Stimulated activated CD4-positive, alpha-beta T cell treated with anti-CD3 and anti-CD28 coated beads, Interleukin-15, amount 100 ng/mL, for 1 hour (primary cell): ENCODE measurements at places on chromosomes 2 and 18.

DNA sequence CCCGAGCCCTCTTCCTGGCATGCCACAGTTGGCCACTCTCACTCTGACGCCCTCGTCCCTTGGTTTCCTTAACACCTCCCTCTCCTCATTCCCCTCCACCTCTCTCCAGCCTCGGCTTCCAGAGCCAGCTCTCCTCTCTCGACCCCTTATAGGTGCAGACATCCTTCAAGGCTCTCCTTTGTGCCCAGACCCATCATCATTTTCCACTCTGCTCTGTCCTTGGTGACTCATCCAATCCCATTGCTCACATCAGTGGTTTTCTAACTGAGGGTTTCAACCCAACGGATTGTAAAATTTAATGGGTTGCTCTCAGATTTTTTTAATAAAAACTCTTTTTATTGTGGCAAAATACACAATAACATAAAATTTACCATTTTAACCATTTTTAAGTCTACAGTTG, 6.2 kb downstream of the ST8SIA5 start:
- no peak for DNase-seq

DNA sequence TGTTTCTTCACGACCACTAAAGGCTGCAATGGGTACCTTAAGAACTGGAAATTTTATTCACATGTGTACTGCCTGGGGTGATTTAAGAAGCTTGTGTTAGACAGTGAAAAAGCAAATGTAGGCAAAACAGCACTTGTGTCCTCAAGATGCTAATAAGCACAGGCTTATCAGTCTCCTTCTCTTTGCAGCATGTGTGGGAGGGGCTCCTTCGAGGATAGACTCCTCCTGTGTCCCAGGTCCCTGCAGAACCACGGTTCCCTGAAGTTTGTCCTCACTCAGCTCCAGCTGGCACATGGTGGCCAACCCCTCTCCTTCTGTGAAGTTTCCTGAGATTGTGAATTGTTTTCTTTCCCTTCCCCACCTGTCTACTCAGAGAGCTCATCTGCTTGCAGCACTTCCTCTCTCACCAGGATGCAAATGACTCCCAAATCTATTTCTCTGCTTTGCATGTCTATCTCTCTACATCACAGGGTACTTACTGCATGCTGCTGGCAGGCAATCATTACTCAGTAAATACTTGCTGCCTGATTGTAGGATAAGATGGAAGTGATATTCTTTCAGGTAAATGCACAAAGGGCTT, 589.6 kb upstream of the KLHL29 start:
- DNase-seq = no peak

GRCh38 chr18:70683263-70683662, 394.4 kb downstream of the SOCS6 start:
- no peak for DNase-seq

GRCh38 chr2:158598862-158599517, 142.2 kb downstream of the PKP4 start:
- no peak for DNase-seq

- DNase-seq = no peak
Measured at GRCh38 chr18:21584391-21584790, 16.1 kb downstream of the ESCO1 start.

GRCh38 chr2:210475706-210476105, 853 bp downstream of the LANCL1 start:
- DNase-seq = no peak

DNA sequence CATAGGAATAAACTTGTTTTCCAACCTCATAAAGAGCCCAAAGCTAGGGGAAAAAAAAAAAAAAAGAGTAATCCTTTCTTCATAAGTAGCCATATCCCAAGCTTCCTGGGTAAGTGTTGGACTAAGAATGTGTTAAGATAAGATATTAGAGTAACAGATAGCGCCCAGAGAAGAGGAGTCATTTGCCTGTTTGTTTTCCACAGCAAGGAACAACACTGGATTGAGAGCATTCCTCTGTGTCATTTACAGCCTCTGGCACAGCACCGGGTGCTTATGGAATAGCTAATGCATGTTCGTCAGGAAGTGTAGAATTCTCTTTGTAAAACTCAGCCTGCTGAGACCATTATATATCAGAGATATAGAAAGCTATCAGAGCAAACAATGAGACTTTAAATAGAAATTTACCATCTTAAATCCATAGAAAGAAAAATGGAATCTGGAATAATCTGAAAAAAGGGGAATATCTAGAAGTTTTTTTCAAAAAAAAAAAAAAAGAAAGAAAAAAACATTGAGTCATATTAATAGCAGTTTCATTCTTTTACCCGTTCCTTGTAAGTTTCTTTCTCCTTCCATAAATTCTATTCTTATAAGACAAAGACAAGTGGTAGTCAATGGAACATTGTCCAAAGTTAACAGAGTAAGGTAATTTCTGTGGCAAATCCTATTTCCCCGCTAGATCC, 37.6 kb downstream of the LRP2 start:
- DNase-seq = no peak

GRCh38 chr2:177344316-177344715, 48.3 kb upstream of the AGPS start:
- DNase-seq = no peak

DNA sequence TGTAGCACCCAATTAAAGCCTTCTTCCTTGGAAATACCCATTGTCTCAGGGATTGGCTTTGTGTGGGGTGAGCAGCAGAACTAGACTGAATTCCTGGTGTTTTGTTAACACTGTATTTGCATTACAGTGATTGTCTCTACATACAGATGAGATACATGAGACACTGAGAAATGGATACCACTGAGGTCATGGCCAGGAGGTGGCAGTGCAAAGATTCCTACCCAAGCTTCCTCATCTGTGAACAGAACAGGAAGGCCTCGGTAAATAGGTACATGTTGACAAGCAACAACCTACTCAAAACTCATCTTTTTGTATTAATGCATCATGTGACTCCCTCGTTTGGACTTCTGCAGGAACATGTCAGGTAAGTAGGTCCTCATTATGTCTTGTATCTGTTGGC, 445.8 kb upstream of the RGPD4 start:
- no peak for DNase-seq

DNA sequence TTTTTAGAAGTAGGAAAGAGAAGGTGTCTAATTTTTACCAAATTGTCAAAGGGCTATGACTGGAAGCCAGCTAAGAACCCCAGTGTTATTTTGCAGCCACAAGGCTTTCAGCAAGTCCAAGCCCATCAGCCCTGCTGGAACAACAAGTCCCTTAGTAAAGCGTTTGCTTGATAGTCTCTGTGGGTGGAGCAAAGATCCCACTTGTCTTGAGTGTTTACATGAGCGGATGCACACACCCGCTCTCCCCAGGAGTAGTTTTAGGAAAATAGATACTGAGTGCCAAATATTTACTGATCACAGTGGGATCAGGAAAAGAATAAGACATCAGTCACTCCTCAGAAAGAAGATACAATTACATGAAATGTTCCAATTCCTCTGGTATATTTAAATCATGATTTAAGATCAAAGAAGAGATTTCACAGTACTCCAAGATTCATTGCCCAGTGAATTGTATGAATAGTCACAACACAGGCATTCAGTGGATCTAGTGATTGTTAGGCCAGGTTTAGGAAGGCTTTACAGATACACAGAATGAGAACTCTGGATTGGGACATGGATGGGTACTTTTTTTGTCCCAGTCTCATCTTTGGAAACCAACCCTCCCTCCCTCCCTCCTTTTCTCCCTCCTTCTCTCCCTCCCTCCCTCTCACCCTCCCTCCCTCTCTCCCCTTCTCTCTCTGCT, 514.9 kb downstream of the PTPRM start:
- no peak for DNase-seq

- no peak for DNase-seq
Measured at GRCh38 chr2:64386676-64387075, 67.3 kb upstream of the LGALSL start.

DNA sequence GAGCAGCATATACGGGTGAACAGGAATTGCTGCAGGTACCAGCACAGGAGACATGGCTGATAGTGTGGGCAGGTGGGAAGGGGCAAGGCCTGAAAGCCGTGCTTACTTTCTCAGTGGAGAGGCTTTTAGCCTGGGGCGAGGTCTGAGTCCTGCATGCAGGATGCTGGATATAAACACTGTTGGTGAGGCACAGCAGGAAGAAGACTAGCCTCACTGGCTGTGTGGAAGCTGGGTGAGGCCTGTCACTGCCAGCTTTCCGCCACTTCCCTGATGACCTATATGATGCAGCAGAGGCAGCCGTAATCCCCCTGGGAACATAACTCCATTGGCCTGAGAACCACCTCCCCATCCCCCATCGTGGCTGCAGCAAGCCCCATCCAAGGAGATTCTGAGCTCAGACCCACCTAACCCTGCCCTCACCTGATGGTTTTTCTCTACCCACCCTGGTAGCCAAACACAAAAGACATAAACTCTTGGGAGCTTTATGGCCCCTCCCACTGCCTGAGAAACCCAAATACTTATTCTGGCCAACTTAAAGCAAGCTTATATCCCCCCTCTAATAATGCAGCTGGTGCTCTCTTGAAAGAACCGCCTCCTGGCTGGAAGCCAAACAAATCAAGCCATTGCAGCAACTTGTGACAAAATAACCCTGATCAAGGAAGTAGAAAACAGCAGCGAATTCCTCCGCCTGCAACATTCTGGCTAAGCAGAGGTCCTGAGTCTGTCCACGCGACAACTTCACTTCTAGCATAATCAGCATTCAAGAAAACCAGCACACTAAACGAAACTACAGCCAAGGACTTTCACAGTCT, 54.6 kb upstream of the DSC1 start:
- no peak for DNase-seq

GRCh38 chr2:132999421-132999820, 329.4 kb upstream of the LYPD1 start:
- no peak for DNase-seq

DNA sequence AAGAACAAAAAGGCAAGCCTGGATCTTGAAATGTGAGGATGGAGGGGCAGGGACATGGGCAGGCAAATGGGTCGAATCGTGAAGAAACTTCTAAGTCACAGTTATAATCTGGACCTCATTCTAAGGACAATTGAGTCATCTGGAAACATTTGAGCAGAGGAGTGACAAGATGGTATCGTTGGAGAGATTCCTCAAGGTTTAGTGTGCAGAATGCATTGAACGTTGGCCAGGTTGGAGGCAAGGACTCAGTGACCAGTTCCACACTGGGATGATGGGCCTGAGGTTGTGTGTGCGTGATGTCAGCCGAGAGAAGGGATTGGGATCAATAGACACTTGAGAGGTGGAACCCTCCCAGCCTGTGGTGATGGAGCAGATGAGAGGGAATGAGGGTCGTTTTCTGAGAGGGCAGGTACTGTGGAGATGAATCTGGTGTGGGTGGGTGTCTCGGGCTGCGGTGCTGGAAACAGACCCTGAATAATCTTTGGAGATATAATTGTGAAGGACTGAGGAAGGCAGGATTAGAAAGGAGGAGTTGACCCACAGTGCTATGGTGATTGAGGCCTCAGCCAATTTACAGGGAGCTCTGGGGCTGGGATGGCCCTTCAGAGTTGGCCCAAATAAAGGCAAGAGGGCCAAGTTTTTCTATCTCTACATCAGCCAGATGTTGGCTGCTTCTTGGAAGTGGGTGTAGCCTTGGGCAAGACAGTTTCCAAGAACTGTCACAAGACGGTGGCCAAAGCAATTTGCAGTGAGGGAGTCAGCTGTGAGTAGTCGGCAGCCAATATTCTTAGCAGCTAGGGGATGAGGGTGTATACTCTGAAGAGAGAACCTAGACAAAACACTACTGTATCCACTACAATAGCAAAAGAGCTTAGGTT, 5.8 kb upstream of the ZNF532 start:
- no peak for DNase-seq

DNA sequence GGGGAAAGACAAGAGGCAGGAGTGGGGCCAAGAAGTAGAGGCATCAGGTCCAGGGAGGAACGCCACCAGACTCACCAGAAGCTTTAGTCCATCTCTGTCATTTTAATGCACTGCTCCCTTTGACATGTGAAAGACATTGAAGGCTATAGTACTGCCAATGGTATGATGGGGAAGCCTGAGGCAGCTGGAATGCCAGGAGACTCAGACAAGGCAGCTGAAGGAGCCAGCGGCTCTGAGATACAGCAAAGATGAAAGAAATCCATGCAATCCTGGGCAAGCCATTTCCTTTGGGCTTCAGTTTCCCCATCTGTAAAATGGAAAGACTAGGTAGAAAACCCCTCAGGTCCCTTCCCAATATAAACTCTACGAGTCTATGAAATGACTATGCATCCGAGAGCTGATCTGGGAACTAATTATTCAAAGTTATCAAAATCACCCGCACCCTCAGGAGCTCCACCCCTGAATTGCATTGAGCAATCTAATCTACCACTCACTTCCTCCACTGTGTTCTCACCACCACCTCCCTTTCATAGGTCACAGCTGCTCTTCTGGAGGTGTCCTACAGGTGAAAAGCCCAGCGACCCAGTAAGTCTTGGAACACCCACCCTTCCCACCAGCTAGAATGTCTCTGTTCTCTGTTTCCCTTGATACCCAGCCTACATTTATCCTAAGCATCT, 3.1 kb downstream of the CXCR2 start:
- no peak for DNase-seq

GRCh38 chr2:74206180-74206688, 7.8 kb downstream of the MTHFD2 start:
- DNase-seq = no peak

- DNase-seq = no peak
Measured at GRCh38 chr2:153871231-153872221, at the start of gene GALNT13. Gene GALNT13 (plus strand): TSS chr2:153871922.

- no peak for DNase-seq
Measured at GRCh38 chr2:145729993-145730770, 1210.3 kb upstream of the ZEB2 start.

- DNase-seq = no peak
Measured at GRCh38 chr2:70648961-70649360, 95.3 kb upstream of the TGFA start.

GRCh38 chr18:70663141-70663540, 374.3 kb downstream of the SOCS6 start:
- DNase-seq = no peak

DNA sequence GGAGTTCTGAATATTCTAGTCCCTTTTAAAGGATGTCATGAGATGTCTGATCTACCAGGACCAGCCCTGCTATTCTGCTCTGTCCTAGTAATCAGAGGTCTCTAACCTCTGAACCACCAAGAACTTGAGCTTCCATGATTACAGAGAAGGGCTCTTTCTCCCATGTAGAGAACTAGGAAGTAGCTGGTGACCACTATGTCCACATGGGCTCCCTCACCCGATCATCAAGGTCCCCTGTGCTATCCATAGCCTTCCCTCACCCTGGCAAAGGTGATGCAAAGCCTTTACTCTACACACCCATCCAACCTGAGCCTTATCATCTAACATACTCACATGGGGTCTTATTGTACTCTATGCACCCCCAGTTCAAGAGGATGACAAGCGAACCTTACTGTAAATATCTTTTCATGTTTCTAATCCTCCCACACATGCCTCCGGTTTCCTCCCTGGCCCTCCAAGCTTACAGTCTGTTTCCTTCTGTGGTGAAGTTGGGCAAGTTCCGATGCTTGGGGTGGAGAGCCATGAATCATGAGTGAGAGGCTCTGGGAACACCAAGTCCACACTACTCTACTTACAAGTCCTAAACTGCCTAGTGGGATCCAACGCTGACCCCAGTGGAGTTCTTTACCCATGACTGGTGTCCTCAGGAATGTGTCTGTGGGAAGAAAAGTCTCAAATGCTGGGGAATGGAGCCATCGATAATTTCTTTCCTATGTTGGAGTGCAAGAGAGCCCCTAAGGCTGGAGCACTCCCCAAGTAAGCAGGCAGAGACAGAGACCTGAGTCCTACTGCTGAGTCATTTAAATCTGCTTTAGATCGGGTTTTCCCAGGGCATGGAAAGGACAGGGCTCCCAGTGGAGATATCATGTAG, 73.3 kb upstream of the KLF7 start:
- no peak for DNase-seq

- DNase-seq = no peak
Measured at GRCh38 chr2:79861059-79861374, 348.2 kb downstream of the CTNNA2 start.

GRCh38 chr2:149783284-149783683, 195.7 kb upstream of the MMADHC start:
- no peak for DNase-seq

GRCh38 chr2:150572961-150573395, 85.5 kb upstream of the RND3 start:
- no peak for DNase-seq
